ENCODE measurements at places on chromosomes 3 and 15.

- no peak for DNase-seq
These were observed 168.4 kb upstream of the SLC2A2 start for GRCh38 chr3:171194965-171195364.

DNA sequence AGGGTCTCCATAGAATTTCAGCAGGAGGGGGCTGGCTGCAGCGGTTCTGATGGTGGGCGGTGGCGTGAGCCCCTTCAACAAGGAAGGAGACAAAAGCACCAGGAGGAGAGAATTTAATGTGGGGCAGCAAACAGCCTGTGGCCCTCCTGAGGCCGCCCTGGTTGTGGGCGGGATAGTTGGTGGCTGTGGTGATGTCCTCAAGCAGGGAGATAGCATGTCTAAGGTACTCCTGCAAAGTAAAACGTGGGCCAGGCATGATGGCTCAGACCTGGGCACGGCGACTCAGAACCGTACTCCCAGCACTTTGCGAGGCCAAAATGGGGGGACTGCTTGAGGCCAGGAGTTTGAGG lies 94.0 kb downstream of the LRRK1 start:
- DNase-seq: no peak

- DNase-seq: no peak
These were observed 434.4 kb downstream of the RAP2B start for GRCh38 chr3:153596401-153596800.

- DNase-seq: no peak
These were observed 16.0 kb upstream of the PSMD6 start for GRCh38 chr3:64039332-64039731.

Data from stimulated activated CD4-positive, alpha-beta T cell treated with anti-CD3 and anti-CD28 coated beads, Interleukin-1b, Interleukin-23, amount 100 ng/mL, for 24 hours (primary cell).